NCI-H2227 treated with DMSO at 0.1 percent for 48 hours (cell line): ENCODE measurements at places on chromosomes 16 and 17.
A peak's percentile ranks its signal among the peaks of the same experiment; 100 is the strongest.

- DNase-seq: no peak
These were observed 51.7 kb upstream of the ALDH3A1 start for GRCh38 chr17:19799796-19800195.

DNA sequence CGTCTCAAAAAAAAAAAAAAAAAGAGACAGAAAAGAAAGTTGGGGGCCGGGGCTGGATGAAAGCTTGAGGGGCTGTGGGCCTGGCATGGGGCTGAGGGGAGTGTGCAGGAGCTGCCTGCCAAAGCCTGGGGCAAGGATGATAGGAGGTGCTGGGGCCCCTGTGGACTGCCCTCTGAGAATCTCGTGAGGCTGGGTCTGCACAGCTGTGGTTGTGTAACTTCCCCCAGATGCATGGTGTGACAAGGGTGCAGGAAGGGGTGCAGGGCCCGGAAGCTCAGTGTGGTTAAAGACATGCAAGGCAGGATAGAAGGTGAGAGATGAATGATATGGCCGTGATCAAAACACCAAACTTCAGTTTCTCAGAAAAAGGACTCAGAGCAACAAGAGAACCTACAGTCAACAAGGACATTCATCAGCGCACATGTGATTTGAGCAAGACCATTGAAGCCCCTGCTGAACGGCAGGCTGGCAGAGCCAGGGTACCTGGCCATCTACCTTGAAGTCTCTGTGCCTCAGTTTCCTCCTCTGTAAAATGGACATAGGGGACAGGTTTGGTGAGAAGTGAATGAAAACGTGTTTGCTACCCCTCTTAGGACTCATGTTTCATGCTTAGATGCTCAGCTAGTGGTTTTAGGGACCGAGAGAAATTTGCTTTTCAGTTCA, 9.6 kb downstream of the IL32 start:
- no peak for DNase-seq

- no peak for DNase-seq
These were observed 23.9 kb upstream of the KLHDC4 start for GRCh38 chr16:87789437-87790291.

DNA sequence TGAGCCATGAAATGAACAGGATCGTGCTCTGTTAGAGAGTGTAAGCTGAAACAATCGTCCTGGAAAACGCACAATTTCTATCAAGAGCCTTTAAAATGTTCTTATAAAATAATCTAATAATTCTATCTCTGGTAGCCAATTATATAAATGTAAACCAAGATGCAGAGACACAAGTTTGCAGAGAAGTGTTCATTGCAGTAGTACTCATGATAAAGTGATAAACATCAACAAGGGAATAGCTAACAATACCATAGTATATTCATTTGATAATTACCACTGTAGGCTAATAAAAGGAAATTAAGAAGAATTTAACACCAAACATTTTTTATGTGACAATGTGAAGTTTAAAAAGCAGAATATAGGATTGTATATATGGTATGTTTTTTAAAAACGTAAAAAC, 12.4 kb downstream of the NACA2 start:
- no peak for DNase-seq

DNA sequence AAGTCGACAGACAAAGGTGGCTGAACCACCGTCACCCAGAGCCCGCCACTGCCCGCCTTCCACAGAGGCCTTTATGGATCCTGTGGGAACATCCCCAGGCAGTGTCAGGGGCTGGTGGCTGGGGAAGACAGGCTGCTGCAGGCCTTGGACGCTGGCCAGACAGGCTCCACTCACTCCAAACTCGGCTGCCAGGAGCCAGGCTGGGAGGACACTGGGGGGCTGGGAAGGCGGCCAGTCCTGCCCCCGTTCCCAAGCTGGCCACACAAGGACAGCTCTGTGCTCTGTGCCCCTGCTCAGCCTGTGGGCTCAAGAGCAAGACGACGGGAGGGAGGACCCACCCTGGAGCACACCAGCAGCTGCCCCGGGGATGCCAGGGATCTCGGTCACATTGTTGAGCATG, 7.6 kb upstream of the LCAT start:
- no peak for DNase-seq

DNA sequence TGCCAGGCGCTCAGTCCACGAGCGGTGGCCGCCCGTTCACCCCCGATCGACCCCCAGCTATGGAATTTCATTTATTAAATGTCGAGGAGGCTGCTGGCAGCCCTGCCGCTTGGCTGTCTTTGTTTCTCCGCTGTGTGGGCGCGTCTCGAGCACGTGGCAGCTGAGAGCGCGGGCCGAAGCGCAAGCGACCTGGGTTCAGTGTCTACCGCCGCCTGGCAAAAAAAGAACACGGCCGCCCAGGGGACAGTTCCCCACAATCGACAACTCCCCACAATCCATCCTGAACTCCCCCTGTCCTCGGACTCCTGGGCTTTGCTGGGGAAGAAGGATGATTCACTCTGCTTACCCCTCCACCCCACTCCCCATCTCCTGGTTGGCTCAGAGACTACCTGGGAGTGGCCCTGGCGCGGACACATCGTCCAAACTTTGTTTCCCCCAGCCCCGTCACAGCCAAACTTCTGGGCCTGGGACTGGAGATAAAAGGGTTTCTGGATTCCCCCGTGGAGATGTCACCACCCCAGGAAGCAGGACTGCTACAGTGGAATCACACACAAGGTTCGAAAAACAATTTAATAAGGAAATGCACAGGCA, 1.7 kb upstream of the ANKRD13B start:
- no peak for DNase-seq

DNA sequence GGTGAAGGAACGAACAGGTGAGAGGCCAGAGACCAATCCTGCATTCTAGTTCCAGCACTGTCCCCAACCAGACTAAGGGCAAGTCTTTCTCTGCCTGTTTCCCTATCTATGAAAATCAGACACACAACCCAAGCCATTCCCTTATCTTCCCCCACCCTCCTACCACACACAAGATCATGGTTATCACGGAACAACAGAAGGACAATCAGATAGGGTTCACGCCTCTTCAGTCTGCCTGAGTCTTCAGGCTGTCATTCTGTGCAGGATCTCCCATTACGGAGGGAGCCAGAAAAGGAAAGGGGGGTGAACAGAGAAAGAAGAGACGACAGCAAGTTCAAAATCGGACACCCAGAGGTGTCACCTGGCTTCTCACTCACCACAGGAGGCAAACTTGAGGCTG, 11.1 kb downstream of the TLE7 start:
- no peak for DNase-seq

- no peak for DNase-seq
These were observed 83.6 kb downstream of the IRF8 start for GRCh38 chr16:85982563-85982939.

- no peak for DNase-seq
These were observed at the start of gene HS3ST4 for GRCh38 chr16:25691519-25692091. Gene HS3ST4 (plus strand): TSS chr16:25691959.

DNA sequence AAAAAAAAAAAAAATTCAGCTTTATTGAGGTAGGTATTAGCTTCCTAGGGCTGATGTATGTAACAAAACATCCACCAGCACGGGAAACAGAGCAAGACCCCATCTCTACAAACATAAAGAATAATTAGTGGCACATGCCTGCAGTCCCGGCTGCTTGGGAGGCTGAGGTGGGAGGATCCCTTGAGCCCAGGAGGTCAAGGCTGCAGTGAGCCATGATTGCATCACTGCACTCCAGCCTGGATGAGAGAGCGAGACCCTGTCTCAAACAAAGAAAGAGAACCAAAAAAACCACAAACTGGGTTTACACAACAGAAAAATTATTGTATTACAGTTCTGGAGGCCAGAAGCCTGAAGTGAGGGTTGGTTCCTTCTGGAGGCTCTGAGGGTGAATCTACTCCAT, 4.0 kb upstream of the MMP25 start:
- DNase-seq: no peak

GRCh38 chr17:73422121-73422520, 110.3 kb upstream of the CDC42EP4 start:
- DNase-seq: no peak

GRCh38 chr16:35736546-35736945, 2277.1 kb downstream of the TP53TG3F start:
- DNase-seq: no peak

DNA sequence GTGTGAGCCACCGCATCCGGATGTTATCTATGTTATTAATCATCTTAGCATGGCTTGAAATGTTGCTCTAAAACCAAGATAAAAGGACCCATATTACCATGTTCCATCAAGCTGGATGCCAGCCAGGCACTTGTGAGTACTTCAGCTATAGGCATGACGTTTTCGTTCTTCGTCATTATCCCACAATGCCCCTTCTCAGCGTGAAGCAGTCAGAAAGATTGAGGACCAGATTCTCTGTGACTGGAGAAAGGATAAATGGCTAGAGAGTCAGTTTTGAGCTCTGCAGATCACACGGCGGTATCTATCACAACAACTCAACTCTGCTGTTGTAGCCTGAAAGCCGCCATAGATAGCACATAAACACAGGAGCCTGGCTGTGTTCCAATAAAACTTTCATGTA, 29.8 kb upstream of the LCMT1 start:
- DNase-seq: peak; percentile 51

GRCh38 chr16:83935005-83935857, 17.8 kb upstream of the OSGIN1 start:
- no peak for DNase-seq

GRCh38 chr16:66604376-66605176, at the start of gene CMTM3:
Gene CMTM3 (plus strand): TSS chr16:66604704. CDS start chr16:66604806, 102 bp downstream.
- DNase-seq: peak; percentile 62

- no peak for DNase-seq
These were observed 1.9 kb upstream of the SMIM5 start for GRCh38 chr17:75631353-75631752.

GRCh38 chr16:67917852-67918236, 13.8 kb downstream of the CTRL start:
- DNase-seq: no peak

GRCh38 chr17:77697480-77698400, 260.8 kb upstream of the TNRC6C start:
- no peak for DNase-seq

DNA sequence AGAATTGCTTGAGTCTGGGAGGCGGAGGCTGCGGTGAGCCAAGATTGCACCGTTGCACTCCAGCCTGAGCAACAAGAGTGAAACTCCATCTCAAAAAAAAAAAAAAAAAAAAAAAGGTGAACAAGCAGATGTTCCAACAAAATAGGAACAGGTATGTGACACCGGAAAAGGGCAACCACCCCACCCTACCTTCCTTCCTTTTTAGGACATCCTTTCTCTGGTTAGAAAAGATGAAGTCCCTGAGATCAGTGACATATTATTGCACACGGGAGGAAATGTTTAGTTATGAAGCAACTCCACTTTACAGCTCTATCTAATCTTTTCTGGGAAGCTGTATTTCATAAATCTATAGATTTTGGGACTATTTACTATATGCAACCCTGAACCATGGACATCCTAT, 114.2 kb upstream of the MON1B start:
- no peak for DNase-seq

GRCh38 chr16:30663038-30663437, 4.8 kb downstream of the FBRS start:
- no peak for DNase-seq

- DNase-seq: no peak
These were observed 27.3 kb downstream of the SRCIN1 start for GRCh38 chr17:38578229-38579082.

DNA sequence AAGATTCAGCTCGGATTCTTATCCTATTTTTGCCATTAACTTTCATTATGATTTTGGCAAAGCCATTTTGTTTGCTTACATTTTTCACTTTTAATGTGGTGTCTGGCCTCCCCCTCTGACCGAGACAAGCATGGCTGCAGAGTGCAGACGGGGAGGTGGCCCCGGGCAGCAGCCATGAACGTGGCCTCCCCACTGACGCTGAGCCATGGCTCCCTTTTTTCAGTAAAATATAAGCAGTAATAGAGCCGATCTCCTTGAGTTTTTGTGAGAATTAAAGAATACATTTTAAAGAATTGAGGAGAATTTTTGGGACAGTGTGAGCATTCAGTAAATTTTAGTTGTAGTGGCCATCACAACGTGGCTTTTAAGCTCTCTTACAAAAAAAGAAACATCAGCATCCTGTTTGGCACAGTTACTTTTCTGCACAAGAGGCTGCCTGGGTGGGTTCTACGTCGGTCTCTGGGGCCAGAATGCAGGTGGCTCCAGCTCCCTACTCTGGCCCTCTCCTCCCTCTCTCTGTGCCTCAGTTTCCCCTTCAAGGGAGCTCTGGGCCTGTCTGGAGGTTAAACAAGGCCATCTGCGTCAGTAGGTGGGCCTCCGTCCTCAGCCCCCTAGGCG, 68.8 kb upstream of the ZNF750 start:
- no peak for DNase-seq

- no peak for DNase-seq
These were observed 30.6 kb downstream of the METRNL start for GRCh38 chr17:83109793-83110645.

- no peak for DNase-seq
These were observed 499.8 kb upstream of the CDH11 start for GRCh38 chr16:65621640-65622039.

GRCh38 chr17:76872221-76872873, 4.1 kb downstream of the MGAT5B start:
- no peak for DNase-seq

- DNase-seq: no peak
These were observed 39.4 kb upstream of the MRC2 start for GRCh38 chr17:62588109-62588508.

DNA sequence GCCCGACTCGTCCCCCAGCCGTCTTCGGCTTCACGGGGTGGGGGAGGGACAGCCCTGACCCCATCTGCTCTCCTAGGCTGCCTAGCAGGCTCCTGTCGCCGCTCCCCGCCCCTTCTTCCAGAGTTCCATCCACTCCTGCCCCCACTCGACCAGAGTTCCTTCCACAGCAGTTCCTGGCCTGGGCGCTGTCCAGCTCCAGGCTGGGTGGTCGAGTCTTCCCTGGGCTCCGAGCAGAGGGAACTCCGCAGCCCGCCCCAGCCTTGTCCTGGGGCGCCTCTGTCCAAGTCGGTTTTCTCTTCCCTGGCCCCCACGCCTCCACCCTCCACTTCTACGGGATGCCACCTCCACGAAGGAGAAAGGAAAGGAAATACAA, 1.4 kb downstream of the PYY start:
- no peak for DNase-seq

DNA sequence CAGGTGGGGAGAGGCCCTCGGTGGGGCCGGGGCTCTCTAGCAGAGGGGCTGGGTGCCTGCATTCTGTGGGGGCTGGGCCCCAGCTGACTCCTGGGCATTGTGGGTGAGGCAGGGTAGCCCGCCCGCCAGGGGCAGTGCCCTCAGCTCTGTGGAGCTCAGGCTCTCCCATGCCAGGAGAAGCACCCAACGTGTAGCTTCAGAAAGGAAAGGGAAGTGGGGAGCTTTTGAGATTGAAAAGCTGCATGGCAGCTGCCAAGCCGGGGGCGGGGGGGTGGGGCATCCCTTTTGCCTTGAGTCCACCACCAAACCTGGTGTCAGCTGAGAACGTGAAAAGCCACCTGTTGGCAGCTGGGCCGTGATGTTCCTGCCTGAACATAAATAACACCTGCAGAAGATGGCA, 192.1 kb upstream of the CIBAR2 start:
- DNase-seq: no peak

DNA sequence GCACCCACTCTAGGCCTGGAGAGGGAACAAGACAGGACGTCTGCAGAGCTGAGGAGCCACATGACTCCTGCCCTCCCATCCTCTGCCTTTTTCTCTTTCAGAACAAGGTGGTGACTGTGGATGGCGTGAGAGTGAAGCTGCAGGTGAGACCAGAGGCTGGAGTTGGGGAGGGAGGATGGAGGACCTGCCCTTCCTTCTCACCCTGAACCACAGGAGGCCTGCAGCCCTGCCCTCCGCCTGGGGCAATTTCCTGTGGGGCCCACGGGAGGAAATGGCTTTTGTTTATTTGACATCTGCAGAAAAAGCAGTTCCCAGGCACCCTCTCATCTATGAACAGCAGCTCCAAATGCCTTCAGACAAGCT, 5.1 kb downstream of the RAB37 start:
- no peak for DNase-seq

GRCh38 chr16:69003500-69003899, 102.0 kb upstream of the HAS3 start:
- DNase-seq: no peak
